ENCODE measurements at places on chromosomes 16 and 17.
A peak's percentile ranks its signal among the peaks of the same experiment; 100 is the strongest.

GRCh38 chr16:57577214-57577613 lies 34.8 kb downstream of the ADGRG5 start:
- DNase-seq: no peak

DNA sequence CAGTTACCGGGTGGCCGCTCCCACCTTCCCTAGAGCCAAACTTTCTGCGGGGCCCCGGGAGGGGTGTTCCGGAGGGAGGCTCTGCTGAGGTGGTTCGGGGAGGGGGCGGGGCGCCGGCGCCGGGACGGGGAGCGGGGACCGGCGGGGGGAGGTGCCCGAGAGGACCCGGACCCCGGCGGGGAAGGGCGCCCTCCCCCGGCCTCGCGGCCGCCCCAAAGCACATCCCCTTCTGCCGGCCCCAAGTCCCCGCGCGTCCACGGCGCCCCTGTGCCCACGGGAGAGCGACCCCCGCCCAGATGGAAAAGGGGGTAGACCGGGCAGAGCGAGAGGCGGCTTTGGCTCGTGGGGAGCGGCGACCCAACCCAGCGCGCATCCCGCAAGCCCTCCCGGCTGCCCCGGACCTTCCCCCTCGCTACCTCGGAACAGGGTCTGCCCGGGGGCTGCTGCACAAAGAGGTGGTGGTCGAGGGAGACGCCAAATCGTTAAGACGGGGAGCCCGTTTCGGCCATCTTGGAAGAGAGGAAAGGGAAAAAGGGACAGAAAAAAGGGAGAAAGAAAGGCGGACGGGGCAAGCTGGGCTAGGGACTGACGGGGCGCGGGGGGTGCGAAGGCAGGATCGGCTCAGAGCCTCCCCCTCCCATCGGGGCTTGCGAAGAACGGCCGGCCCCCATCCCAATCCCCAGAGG lies 530 bp downstream of the PCGF2 start:
- no peak for DNase-seq

DNA sequence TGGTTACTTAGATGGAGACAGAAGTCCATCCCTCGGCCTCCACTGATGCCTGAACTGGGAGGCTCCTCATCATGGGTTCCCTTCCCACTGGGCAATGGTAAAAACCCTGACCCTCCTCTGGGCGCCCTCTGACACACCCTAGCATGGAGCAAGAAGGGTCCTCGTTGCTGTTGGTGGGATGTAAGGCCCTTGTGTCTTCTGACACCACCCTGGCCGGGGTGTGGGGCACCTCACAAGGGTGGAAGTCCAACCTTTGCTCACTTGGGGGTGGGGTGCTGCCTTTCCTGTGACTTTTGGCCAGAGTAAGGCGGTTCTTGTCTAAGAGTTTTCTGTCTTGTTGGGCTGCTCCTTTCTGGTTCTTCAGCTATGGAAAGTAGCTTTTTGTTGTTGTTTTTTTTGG lies 28.7 kb downstream of the MPRIP start:
- no peak for DNase-seq

DNA sequence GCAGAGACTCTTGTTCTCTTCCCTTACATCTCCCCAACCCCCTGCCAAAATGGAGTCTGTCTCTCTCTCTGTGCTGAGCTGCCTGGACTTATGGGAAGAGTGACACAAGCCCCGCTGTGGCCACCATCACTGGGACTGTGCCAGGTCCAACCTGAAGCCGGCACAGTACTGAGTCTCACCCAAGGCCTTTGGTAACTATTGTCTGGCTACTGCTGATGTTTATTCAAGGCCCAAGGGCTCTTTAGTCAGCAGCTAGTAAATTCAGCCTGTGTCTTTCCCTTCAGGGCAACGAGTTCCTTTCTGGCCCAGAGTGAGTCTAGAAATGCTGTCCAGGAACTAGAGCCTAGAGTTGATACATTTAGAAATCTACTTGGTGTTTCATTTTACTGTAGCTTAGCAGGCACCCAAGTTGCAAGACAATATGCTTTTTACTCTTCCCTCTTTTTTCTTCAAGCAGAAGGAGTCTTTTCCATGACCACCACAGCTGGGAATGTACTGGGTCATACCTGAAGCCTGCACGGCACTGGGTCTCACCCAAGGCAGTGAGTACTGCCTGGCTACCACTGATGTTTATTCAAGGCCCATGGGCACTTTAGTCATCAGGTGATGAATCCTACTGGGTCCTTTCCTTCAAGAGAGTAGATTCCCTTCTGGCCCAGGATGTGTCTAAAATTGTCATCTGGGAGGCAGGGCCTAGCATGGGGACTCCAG lies 17.7 kb downstream of the EFCAB5 start:
- no peak for DNase-seq

- DNase-seq: no peak
Measured at GRCh38 chr16:588639-588888, 1.3 kb upstream of the RAB40C start.

- no peak for DNase-seq
Measured at GRCh38 chr17:61597607-61598006, 6.6 kb upstream of the NACA2 start.

DNA sequence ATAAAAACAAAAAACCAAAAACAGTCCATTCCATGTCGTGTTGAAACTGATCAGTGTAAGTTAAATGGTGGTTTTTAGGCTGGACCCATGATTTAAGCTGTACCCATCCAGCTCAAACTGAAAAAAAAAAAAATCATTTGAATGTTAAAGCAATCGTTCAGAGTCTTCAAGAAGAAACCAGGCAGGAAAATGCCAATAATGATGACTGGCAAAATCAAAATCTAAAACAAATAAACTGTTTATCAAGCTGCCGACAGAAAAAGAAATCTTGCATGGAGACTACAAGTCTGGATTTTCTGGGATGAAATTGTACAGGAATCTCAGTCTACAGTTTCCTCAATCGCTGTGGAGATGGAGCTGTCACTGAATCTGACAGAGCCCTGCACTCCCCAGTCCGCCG lies 40.7 kb downstream of the SOST start:
- no peak for DNase-seq

GRCh38 chr16:67137605-67138004 lies 13.2 kb downstream of the B3GNT9 start:
- DNase-seq: no peak

GRCh38 chr16:69132424-69133252 lies at the start of the genes CHTF8 and UTP4:
CHTF8 (minus strand) TSS chr16:69132588; CDS start chr16:69121458, 11,130 bp downstream.
UTP4 (plus strand) TSS chr16:69132649; CDS start chr16:69133460, 811 bp downstream.
- DNase-seq: peak; percentile 91

DNA sequence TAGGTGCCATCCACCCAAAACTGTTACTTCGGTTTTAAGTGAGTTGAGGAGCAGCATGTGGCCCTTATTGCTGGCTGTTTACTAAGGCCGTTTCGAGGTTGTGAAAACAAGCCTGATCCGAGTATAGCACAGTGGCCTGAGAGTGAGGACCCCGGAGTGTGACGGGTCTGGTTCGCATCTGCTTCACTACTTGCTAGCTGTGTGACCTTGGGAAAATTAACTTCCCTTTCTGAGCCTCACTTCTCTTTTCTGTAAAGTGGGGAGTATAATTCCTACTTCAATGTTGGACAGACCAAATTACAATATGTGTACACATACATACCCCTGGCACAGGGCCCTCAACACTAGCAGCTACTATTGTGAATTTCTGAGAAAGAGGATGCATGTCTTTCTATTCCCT lies 11.7 kb upstream of the HEATR6 start:
- DNase-seq: no peak

DNA sequence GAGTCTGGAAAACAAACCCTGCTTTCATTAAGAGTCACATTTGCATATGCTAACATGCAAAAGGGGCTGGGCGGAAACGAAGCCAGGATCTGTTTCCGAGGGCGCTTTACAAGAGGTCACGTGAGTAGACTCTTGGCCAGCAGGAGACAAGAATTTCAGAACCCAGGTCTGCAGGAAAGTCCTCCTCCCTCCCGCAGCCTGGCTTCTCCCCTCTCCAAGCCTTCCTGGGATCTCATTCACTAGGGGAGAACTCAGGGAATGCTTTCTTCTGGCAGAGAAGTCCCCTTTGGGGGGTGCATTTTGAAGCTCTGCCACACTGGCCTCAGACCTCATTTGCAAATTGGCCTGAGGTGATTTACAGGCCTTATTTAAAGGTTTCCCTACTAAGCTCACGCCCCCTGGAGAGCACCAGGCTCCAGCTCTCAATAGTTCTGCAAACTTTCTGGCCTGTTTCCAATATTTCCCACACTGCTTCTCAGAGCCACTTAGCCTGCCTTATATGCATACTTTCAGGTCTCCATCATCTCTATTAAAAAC lies 57.2 kb upstream of the CACNG5 start:
- no peak for DNase-seq

DNA sequence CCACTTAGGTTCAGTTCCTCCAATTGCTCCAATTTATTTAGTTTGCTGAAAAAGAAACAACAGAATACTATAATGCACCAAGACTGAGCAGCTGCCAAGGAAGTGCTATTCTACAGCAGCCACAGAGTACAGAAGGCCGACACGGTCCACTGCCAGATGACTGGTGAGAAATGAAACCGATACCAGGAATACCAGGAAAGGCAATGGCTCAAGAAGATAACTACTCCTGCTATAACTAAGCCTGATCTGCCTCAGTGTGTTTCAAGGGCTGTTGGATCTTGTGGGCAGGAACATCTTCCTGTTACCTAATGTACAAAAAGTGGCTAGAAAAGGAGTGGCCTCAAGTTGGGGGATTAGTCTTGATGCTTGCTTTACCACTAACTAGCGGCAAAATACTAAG lies 32.8 kb downstream of the MARVELD3 start:
- DNase-seq: no peak

- no peak for DNase-seq
Measured at GRCh38 chr17:71441098-71441497, 679.7 kb upstream of the SOX9 start.

GRCh38 chr17:3861761-3862681 lies 16.0 kb upstream of the NCBP3 start:
- no peak for DNase-seq

DNA sequence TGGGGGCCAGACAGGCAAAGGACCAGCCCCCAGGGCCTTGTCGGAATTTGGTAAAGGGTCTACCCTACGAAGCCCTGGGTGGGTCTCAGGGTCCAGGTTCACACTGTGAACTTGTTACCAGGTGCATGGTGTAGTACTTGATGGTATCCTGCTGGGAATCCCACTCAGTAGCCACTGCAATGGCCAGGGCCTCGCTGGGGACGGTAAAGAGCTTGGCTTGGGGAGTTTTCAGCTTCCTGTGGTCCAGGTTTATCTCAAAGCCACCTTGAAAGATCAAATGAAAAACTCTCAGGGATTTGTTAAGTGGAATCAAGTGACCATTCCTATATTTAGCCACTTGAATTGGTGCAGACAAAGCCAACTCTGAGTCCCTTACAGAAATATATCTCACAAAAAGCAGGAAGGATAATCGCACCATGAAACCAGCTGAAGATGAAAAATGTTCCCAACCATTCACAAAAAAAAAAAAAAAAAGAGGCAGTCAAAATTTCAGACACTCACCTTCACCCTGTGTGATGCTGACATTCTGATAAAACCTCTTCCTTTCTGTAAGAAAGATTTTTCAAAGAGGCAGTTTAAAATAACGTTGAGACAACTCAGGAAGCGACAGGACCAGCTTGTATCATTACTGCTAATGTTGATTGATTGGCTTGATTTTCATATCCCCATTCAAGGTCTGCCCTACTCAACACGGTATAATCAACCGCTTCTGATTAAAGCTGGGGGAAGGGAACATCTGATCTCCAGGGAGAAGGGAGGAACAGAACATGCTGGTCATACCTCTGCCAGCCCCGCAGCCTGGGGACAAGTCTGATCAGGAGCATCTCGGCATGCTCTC lies 10.6 kb downstream of the ATPAF2 start:
- no peak for DNase-seq

DNA sequence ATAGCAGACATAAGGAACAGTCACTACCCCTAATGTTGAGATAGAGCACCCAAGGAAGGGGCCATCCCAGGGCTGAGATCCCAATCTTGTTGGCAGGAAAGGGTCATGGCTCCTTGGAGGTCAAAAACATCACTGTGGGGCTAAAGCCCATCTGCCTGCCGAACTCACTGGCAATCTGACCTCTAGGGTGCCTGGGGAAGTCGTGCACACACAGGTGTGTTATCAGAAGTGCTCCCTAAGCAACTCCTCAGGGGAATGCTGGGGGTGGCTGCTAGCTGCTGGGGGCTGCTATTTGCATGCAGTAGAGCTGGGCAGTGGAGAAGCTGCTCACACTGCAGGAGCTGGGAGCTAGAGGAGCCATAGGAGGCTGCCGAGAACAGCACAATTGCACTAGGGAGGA lies 47.5 kb upstream of the PHOSPHO1 start:
- DNase-seq: no peak

DNA sequence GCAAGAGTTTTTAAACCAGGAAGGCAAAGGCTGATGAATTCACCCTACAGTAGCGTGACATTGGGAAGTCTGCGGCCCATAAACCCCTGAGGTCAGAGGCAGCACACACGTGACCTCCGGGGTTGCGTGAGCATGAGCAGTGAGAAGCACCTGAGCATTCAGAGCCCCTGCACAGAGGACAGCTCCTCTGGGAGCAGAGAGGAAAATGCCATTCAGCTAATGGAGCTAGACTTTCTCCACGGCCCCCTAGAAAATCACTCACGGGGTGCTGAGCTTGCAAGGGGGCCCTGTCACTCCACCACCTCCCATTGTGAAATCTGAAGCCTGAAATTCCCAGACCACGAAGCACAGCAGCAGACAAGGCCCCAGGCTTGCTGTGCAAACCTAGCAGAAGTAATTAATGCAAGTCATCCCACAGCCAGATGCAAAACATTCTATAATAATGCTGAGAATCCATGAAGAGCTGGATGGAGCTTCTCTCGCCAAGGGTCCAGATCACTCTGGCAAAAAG lies 114.9 kb upstream of the RCVRN start:
- no peak for DNase-seq

DNA sequence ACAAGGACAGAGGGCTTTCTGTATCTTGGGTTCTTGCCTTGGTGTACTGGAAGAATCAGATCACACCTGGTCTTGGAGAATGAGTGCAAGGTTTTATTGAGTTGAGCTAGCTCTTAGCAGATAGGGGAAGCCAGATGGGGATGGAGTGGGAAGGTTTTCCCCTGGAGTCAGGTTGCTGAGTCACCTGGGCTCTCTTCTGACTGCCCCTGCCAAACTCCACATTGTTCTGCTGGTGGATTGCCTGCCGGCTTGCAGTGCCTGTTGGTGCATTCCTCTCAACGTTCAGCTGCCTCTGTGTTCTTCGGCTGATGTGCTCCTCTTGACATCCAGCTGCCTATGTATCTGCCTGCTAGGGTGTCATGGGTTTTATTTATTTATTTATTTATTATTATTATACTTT lies 1431.1 kb downstream of the CDH8 start:
- no peak for DNase-seq

DNA sequence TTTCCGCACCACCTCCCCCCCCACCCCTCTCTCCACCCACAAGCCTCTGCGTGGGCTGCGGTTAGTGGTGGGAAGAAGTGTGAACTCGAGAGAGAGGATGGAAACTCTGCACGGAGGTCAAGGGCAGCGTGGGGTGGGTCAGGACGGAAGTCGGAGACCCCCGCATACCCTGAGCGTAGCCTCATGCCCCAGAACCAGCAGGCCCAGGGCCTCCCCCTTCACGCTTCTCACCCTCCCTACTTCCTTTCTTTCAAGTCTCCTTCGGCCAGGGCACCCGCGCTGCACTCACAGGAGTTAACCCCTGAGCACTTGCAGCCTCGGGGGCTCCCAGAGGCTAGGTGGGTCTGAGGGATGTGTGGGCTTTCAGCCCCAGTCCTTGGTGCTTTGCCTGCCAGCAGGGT lies 9.2 kb downstream of the TBKBP1 start:
- peak; percentile 51 for DNase-seq

Data from activated naive CD4-positive, alpha-beta T cell treated with anti-CD3 and anti-CD28 coated beads, Interleukin-2, amount 50 U/mL, for 16 hours (primary cell).